ENCODE measurements at places on chromosomes 3 and 15.

DNA sequence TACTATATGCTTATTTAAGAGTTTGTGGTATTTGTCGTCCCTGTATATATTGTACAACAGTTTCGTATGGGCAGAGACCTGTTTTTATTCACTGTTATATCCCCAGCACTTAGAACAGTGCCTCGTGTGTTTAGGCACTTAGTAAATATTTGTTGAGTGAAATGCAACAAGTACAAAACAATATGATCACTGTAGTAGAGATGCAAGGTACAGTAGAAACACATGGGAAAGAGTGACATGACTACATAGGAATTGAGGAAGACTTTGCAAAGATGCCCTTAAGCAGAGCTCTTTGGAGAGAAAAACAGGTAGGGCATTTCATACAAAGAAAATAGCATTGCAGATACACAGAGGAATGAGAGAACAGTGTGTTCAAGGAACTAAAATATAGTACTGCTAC lies 18.3 kb downstream of the RASA2 start:
- DNase-seq: no peak

- no peak for DNase-seq
Observed at GRCh38 chr3:172448661-172449465, 607 bp upstream of the GHSR start.

DNA sequence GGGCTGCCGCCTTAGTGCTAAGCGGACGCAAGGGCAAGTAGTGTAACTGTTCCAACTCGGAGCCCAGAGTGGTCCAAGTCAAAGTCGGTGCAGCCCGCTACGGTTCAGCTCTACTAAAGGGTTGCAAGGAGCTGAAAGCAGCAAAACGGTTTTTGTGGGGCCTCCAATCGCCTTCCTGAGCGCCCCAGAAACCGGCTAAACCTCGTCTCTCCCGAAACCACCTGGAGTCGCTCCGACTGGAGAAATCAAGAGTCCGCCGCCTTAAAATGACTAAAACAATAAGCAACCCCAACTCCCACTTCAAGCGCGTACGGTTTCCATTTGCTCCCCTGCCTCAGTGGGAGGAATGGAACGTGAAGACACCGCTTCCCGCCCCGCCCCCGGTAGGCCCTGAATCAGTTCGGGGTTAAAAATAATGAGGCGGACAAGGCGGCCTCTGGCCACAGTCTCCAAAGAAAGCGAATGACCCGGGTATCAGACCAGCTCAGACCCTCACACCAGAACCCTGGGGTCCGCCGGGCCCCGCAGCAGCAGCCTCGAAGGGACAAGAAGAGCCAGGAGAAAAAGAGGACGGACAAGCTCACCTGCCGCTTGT lies 401 bp downstream of the SEC11A start:
- no peak for DNase-seq

GRCh38 chr15:63818191-63818590 lies 15.6 kb downstream of the HERC1 start:
- no peak for DNase-seq

GRCh38 chr3:47283193-47283537 lies 421 bp downstream of the KLHL18 start:
- DNase-seq: no peak

DNA sequence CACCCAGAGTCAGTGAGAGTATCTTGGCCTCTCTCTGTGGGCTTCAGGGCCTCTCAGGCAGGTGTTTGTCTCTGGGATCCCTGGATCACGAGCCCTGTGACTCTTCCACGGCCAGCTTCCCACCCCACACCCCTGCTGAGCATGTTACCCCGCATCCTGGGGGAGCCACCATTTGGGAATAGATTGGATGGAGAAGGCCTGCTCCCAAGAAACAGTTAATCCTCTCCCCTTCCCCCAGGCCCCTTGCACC lies 15.5 kb upstream of the SRP14 start:
- DNase-seq: no peak
